MV-4-11 (cell line): ENCODE measurements at places on chromosomes 12 and 14.

GRCh38 chr14:101082036-101082435 is 178.5 kb upstream of the RTL1 start:
- DNase-seq: no peak

GRCh38 chr12:60176891-60177290 is 581.1 kb downstream of the SLC16A7 start:
- no peak for DNase-seq

GRCh38 chr12:45336331-45336730 is 120.4 kb downstream of the ANO6 start:
- DNase-seq: peak; percentile 35

GRCh38 chr12:65631621-65632111 is 192.6 kb upstream of the HMGA2 start:
- no peak for DNase-seq

DNA sequence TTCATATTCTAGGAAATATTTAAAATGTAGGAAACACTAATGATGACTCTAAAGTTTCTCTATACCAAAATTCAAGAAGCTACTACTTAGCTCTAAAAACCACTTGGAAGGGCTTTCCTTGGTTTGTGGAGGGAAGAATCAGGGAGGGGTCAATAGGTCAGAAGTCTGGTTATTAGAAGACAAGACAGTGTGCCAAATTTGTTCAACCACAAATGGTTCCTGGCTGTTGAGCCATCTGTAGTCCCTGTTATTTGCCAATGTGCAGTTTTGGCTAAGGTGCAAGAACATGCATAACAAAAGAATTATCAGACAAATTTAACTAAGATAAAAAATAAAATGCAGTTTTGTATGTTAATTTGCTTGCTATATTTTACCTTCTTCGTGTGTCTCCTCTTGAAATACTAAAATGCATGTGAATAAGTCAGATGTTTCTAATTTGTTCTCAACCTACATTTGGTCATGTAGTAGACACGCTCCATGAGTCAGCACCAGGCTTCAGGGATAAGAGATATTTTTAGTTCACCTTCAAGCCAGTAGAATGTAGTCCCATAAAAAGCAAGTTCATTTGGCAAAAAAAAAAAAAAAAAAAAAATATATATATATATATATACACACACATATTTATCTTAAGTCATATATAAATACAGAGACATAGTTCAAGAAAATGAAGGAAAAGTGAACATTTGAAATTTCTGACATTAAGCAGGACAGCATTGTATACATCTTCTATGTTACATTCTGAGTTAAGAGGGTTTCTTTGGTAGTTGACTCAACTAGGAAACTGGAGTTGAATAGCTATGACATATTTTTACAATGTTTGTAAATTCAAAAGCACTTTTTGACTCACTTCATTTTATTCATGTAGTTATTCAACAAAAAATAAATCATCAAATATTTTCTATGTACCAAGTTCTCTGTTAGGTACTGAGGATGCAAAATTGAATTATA is 123.3 kb downstream of the KCNC2 start:
- DNase-seq: no peak

DNA sequence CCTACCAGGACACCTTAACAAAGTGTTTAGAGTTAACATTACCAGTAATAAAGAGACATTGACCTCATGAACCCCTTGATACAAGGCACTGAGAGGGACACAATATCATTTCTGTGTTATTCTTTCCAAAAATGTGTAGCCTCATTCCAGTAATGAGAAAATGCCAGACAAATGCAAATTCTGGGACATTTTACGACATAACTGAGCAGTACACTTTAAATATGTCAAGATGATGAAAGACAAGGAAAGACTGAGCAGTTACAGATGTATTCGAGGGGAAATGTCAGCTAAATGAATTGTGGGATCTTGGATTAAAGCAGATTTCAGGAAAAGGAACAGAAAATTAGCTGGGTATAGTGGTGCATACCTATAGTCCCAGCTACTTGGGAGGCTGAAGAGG is 255.6 kb downstream of the ERC1 start:
- DNase-seq: peak; percentile 19

- DNase-seq: no peak
These were observed 24.8 kb downstream of the TBX5 start for GRCh38 chr12:114381177-114381576.
